ENCODE measurements at places on chromosomes 2 and 18. TPM values are rescaled to one million over a fixed set of nuclear protein-coding genes. Genes with fewer than 3 reads are reported as not detected.

GRCh38 chr2:200336980-200337615, 30.6 kb downstream of the SPATS2L start:
- DNase-seq: no peak
- H3K27me3 ChIP-seq: no peaks in the 10 kb centered on the region
- no peaks in the 10 kb centered on the region for H3K4me1 ChIP-seq
- no peak overlapping the region for H3K27ac ChIP-seq

DNA sequence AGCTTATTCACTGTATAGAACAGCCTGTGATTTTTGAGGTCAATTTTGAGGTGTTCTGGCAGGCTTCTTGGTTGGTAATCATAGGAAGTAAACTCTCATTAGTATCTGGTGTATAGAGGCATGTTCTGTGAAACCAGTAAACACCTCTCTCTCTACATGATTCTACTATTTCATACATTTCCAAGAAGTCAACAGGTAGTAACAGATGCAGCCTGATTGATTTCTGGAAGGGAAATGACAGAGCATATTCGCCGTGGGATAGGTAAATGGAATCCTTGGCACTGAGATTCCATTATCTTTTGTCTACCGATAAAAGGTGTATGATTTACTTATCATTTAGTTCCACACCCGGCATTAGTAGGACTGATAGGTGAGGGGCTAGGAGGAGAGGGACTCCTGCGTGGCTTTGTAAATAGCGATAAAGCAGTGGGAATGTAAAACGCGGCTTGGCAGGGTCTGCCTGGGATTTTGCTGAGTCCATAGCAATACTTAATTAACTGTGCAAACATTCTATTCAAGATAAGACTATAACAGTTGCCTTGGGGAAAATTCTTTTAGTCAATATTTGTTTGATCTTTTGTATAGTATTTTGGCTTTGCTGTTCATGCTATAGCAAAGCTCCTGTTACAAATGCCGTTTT, 32.3 kb downstream of the LYPD6B start:
- no peak overlapping the region for H3K27ac ChIP-seq
- no peaks in the 10 kb centered on the region for H3K4me1 ChIP-seq
- no peaks in the 10 kb centered on the region for H3K27me3 ChIP-seq
- H3K4me3 ChIP-seq: no peak overlapping the region
- H3K36me3 ChIP-seq: no peaks in the 10 kb centered on the region

Gene INPP5D
- polyA plus RNA-seq: 2.2 TPM

DNA sequence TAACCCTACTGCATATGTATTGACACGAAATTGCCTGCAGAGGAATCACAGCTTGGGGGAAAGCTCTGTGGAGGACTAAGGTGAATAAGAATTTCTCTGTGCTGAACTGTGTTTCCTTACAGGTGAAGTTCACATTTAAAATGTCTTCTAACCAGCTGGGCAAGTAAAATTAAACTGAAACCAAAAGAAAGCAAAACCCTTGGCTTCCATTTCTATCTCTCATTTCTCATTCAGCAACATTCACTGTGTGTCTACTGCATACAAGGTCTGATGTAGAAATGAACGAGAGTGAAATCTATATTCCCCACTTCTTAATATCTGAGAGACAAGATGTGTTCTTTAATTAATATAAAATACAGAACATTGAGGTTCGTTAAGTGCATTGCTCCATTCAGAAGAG, 397.3 kb downstream of the SOX11 start:
- no peak overlapping the region for H3K27ac ChIP-seq
- no peaks in the 10 kb centered on the region for H3K36me3 ChIP-seq
- no peaks in the 10 kb centered on the region for H3K27me3 ChIP-seq
- no peak overlapping the region for H3K4me3 ChIP-seq
- H3K4me1 ChIP-seq: no peaks in the 10 kb centered on the region

- H3K4me3 ChIP-seq: no peak overlapping the region
- H3K27ac ChIP-seq: no peak overlapping the region
- DNase-seq: no peak
- peaks cover 11% of the 10 kb centered on the region for H3K27me3 ChIP-seq
Measured at GRCh38 chr2:99648906-99649789, 159.3 kb upstream of the REV1 start.

DNA sequence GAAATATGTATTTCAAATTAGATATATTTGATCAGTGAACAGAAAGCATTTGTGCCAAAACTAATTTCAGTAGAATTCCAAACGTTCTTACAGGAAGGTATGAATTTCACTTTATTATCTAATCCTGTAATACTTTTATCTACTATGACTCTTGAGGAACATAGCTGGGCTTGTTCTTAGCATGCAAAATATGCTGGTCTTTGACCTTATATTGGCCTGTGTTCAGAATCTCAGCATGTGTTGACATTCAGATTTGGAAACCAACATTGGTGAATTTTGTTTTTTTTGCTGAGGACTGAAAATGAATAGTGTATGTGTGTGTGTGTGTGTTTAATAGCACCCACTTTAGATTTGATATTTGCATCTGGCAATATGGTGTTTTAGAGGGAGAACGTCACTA, 112.2 kb downstream of the MEIS1 start:
- no peaks in the 10 kb centered on the region for H3K27me3 ChIP-seq
- no peaks in the 10 kb centered on the region for H3K36me3 ChIP-seq
- DNase-seq: no peak
- H3K27ac ChIP-seq: no peak overlapping the region
- no peaks in the 10 kb centered on the region for H3K4me1 ChIP-seq
- no peak overlapping the region for H3K4me3 ChIP-seq

GRCh38 chr2:234292962-234293243, 204.0 kb downstream of the ARL4C start:
- no peak overlapping the region for H3K27ac ChIP-seq
- H3K27me3 ChIP-seq: no peaks in the 10 kb centered on the region
- no peaks in the 10 kb centered on the region for H3K4me1 ChIP-seq

Gene UPP2
- polyA plus RNA-seq: not detected

DNA sequence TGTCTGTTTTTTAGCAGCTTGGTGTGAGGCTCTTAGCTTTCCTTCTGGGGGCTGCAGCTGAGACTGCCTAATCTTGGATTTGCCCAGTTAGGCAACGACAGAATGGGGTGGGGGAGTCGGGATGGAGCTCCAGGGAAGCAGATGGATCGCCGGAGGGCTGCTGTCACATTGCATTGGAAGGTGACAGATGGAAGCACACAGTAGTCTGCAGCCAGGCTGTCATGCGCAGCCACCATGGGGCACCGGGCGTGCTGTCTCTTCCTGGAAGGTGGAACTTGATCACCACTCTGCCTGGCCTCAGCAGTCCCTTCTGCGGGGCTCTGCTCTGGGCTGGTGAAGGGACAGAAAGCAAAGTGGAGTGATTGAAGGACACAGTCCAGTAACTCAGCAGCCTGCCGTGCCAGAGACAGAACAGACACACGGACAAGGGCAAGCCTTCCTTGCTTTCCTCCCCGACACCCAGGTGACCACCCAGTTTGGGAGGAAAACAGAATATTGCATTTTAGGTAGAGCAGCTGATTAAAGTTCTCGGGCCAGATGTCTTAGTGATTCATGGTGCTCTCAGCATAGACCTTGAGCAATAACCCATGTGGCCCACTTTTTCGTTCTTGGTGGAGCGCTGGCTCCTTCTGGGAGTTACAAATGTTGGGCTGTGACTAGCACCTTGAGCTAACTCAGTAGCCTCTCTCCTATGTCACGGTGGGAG, 40.9 kb downstream of the RNF144A start:
- H3K36me3 ChIP-seq: no peaks in the 10 kb centered on the region
- no peak overlapping the region for H3K27ac ChIP-seq
- no peaks in the 10 kb centered on the region for H3K27me3 ChIP-seq
- no peak overlapping the region for H3K4me3 ChIP-seq

DNA sequence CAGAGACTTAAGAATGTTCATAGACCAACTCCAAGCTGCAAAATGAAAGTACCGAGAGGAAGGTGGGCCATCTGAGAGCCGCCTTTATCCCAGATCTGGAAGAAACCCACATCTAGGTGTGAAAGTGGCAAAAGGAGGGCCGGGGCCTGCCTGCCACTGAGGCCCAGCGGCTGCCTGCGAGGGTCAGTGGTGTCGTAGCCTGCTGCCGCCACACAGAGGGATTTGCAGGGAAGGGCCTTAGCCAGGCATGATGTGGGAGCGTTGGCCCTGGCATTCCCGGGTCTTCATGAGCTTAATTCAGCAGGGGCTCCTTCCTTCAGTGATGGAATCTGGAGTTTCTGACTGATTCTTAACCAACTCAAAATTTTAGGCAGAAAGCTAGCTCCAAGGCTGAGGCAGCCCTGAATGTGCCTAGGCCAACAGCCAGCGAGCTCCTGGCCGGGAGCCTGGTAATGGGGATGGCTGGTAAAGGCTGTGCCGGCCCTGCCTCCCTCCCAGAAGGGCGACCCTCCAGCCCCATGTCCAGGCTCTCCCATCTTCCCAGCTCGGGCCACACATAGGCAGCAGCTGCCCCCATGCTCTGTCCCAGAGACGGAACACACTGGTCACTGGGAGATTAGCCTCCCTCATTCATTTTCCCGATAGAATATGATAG, 230.1 kb downstream of the AGAP1 start:
- H3K36me3 ChIP-seq: peaks cover 16% of the 10 kb centered on the region
- no peaks in the 10 kb centered on the region for H3K27me3 ChIP-seq
- H3K4me3 ChIP-seq: no peak overlapping the region
- H3K4me1 ChIP-seq: no peaks in the 10 kb centered on the region

DNA sequence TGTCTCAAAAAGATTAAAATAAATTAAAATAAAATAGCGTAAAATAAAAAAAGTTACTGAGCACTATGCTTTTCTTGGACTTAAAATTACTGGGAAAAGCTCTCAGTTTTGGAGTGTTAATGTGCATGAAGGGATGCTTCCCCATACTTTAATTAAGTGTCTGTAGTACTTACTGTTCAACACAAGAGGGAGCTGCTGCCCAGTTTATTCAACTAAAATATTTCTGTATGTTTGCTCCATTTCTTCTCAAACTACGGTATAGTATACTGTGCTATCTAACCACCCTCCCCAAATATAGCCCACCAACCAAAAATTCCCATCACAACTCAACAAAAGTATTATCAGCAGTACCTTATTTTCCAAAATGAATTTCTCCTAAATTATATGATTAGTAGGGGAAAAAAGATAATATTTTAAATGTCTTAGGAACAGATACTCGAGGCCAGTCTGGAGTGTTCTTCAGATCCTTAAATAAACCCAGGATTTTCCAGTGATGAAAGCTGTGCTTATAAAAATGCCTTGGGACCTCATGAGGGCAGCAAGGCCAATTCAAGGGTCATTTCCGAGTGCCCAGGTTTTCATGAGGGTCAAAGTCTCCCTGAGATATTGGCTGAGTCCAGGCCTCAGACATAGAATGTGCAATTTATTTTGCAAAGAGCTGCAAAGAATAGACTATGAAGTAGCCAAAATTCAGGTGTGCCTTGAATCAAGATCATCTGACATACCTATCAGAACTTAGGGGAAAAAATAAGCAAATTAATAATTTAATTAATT, 64.1 kb downstream of the CHRNA1 start:
- H3K4me1 ChIP-seq: no peaks in the 10 kb centered on the region
- no peak overlapping the region for H3K27ac ChIP-seq
- peaks cover 4% of the 10 kb centered on the region for H3K27me3 ChIP-seq
- no peaks in the 10 kb centered on the region for H3K36me3 ChIP-seq

GRCh38 chr2:154291511-154291910, 407.0 kb upstream of the KCNJ3 start:
- no peaks in the 10 kb centered on the region for H3K27me3 ChIP-seq
- H3K4me3 ChIP-seq: no peak overlapping the region
- DNase-seq: no peak
- H3K36me3 ChIP-seq: no peaks in the 10 kb centered on the region

GRCh38 chr2:100205174-100205573, 62.8 kb upstream of the AFF3 start:
- no peaks in the 10 kb centered on the region for H3K36me3 ChIP-seq
- DNase-seq: no peak
- no peak overlapping the region for H3K27ac ChIP-seq

DNA sequence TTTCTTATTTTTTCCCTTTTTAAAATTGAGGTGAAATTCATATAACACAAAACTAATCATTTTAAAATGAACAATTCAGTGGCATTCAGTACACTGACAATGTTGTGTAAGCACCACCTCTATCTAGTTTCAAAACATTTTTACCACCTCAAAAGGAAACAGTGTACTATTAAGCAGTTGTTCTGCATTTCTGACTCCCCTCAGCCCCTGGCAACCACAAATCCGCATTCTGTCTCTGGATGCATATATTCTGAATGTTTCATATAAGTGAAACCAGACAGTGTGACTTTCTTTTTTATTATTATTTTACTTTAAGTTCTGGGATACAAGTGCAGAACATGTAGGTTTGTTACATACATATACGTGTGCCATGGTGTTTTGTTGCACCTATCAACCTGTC, 19.2 kb upstream of the TANK start:
- no peaks in the 10 kb centered on the region for H3K4me1 ChIP-seq
- no peaks in the 10 kb centered on the region for H3K27me3 ChIP-seq
- DNase-seq: no peak
- H3K4me3 ChIP-seq: no peak overlapping the region

GRCh38 chr18:70499218-70499691, 210.4 kb downstream of the SOCS6 start:
- no peak overlapping the region for H3K27ac ChIP-seq
- DNase-seq: peak; percentile 9
- peaks cover 7% of the 10 kb centered on the region for H3K4me1 ChIP-seq
- H3K36me3 ChIP-seq: no peaks in the 10 kb centered on the region
- H3K4me3 ChIP-seq: no peak overlapping the region

Gene INHA
- 1.9 TPM for polyA plus RNA-seq

DNA sequence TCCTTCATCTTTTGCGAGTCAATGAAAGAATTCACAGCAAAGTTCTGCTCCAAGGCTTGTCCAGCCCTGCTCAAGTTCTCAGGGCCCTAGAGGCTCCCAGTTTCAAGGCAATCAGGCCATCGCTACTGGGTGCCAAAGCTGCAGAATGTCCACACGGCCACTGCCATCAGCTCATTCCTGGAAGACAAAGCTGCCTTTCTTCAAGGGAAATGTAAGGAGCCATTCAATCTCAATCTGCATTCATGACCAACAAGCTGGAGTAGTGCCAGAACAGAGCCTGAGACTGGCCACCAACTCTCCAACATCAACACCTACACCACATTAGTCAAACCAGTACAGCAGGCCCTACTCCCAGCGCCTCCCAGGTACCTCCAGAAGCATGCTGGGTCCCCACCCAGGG, 202.2 kb downstream of the TCF4 start:
- H3K4me1 ChIP-seq: peaks cover 26% of the 10 kb centered on the region
- no peak overlapping the region for H3K4me3 ChIP-seq
- no peak overlapping the region for H3K27ac ChIP-seq
- DNase-seq: no peak

DNA sequence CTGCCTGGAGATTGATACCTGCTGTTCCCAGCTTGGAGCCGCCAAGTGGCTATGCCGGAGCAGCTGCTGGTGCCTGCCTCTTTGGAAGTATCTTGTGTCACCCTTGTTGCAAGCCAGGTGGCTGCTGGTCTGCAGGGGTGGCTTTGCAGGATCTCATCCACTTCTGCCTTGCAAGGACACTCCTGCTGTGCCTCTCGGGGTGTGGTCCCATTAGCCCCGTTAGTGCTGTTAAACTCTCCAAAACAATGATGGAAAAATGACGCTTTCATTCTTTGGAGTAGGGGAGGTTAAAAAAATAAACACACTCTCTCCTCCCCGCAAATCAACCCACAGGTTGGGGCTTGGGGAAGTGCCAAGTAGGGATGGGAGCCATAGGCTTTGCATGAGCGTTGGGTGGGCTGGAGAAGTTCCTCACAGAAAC, 352.8 kb downstream of the RNF144A start:
- no peaks in the 10 kb centered on the region for H3K36me3 ChIP-seq
- H3K4me1 ChIP-seq: no peaks in the 10 kb centered on the region
- H3K4me3 ChIP-seq: no peak overlapping the region

Gene ABI2
- 10.8 TPM for polyA plus RNA-seq

Data from K562 (cell line).